ENCODE measurements at places on chromosomes 7 and 10.

- DNase-seq = no peak
These were observed 81.0 kb upstream of the SLF2 start for GRCh38 chr10:100831742-100832141.

DNA sequence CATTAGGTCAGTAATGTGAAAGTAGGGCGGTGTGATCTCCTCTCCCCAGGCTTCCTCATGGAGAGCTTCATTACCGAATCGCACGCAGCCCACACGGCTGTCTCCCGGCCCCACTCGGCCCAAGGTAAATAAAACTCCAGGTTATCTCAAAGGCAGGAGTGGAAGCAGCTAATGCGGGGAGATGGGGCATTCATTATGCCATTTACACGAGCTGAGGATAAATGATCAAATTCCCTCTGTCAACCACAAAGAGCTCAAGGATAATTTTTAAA lies 93.5 kb downstream of the ADARB2 start:
- no peak for DNase-seq

DNA sequence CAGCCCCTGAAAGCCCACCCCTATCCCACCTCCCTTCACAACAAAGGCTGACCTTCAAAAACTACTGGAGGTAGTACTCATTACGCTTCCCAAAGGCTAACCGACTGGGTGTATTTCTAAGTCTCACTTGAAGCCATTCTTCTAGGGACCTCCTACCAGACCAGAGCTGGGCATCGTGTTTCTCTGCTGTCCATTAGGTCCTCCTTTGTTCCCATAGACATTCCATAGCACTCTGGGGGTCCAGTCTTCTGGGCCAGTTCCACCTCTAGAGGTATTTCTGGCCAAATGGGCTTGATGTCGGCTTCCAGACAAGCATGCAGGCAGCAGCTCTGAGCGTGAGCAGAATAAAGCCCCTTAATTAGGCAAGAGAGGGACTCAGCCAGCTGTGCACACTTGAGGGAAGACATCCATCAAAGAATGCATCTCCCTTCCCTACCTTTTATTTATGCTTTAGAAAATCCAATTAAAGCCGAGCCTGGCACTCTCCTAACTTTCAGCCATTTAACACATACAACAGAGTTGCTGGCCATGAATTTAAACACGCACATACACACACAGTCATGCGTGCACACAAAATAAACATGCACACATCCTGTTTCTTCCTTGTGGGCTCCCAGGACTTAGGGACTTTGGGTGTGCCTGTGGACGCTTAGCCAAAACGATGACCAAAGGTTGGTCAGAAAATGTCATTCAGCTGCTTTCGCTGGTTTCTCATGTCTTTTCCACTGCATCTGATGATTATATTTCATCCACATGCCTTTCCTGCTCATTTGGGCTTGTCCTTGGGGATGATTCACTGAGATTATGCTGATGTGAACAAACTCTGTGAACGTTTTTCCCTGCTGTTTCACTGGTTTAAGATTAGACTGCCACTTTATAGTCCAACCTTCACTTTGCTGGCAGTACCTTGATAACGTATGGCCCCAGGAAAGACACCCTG lies 362.0 kb upstream of the NFE2L3 start:
- no peak for DNase-seq

GRCh38 chr10:74213019-74213418 lies 62.0 kb downstream of the ADK start:
- DNase-seq = no peak

DNA sequence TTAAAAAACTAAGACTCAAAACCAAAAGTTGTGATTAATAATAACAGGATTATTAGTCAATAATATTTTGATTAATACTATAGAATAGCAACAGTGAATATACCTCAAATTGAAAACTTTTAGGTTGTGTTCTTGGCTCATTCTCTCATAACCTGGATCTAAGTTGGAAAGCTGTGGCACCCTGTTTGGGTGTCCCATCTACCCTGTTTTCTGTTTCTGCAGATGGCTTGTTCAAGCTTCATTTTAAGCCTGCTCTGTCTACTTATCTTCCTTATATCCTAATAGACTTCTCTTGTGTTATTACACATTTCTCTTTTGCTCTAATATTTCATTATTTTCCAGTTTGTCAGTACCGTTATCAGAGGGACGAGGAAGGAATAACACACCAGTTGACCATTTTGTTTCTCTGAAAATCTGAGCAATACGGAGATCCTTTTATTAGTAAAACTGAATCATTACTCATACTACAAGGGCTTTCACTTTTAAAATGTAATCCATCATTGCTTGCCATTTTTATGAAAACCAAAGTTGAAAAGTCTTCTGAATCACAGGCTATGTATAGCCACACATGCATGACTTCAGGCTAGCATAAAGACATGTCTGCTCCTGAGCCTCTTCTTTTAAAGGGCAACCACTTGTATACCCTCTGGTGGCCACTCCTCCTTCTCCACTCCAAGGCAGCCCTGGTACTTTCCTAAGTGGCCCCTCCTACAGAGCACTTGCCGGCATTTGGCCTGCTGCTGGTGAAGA lies 22.3 kb downstream of the COX15 start:
- DNase-seq = no peak

- DNase-seq = no peak
These were observed 29.6 kb upstream of the ICA1 start for GRCh38 chr7:8291397-8292141.

DNA sequence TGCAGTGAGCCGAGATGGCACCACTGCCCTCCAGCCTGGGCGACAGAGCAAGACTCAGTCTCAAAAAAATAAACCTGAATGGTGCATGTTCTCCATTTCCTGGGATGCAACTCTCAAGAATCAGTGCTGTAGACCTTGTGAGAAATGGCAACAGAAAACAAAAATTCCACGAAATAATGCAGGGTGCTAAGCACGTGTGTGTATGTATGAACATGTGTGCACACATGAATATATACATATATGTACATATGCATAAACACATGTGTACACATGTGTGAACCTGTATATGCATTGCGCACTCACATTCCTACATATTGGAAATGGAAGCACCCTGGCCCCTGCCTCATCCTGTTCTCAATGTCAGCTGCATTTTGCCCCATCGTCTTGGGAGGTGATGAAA lies 548.5 kb downstream of the TCERG1L start:
- no peak for DNase-seq

GRCh38 chr7:155222573-155222972 lies 75.1 kb upstream of the INSIG1 start:
- DNase-seq = no peak

DNA sequence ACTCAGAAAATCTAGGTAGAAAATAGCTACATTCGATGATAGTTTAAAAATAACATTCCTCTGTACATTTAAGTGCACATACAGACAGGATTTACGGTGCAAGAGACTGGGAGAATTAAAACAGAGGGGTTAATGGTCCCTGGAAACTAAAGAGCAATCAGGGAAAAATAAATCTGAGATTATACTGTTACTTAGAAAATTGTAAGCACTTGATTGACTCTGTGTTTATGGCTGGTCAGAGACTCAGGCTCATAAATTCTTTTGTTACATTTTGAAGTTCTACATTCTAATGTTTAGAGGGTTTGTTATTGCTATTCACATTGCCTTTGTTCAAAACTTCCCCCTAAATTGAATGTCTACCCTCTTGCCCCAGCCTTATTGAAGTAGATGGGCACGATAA lies 54.4 kb downstream of the CDCA7L start:
- no peak for DNase-seq

DNA sequence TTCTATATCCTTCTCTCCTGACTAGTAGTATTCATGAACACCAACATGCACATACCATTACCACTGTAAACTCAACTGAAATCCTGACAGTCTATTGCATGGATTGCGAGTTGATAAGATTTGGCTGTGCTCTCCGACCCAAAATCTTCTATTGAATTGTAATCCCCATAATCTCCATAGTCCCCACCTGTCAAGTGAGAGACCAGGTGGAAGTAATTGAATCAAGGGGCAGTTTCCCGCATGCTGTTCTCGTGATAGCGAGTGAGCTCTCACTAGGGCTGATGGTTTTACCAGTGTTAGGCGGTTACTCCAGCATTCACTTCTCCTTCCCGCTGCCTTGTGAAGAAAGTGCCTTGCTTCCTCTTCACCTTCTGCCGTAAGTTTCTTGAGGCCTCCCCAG lies 261.8 kb downstream of the PHF14 start:
- no peak for DNase-seq

DNA sequence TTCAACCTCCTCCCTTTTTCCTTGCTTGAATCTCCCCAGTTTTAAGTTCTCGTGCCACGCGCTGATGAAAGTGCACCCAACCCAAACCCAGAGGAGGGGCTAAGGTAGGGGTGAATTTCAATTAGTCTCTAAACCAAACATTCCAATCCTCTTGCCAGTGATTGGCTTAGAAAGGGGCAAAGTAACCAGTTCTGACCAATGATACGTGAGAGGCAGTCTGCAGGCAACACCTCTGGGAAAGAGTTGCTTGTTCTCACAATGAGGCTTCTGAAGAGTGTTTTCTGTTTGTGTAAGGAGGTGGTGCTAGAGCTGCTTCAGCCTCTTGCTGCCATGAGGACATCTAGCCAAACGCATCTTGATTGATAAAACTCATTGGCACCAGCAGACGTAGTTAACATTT lies 21.8 kb downstream of the SLC35G1 start:
- DNase-seq = no peak

- DNase-seq = no peak
These were observed 1.3 kb downstream of the SERPINE1 start for GRCh38 chr7:101128040-101128834.

GRCh38 chr7:91759205-91759863 lies 121.2 kb downstream of the MTERF1 start:
- no peak for DNase-seq

DNA sequence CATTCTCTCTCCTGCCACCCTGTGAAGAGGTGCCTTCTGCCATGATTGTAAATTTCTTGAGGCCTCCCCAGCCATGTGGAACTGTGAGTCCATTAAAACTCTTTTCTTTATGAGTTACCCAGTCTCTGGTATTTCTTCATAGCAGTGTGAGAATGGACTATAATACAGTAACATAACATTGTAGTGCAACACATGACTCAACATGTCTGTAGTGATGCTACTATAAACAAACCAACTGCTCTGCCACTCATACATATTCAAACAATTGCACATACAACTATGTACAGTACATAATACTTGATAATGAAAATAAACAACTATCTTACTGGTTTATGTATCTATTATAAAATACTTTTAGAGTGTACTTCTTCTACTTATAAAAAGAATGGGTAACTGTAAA lies 7.1 kb downstream of the ATOH7 start:
- no peak for DNase-seq

GRCh38 chr10:47404937-47405336 lies 20.8 kb upstream of the ZNF488 start:
- DNase-seq = no peak

- no peak for DNase-seq
These were observed 178.0 kb downstream of the SRPK2 start for GRCh38 chr7:105210721-105211205.

DNA sequence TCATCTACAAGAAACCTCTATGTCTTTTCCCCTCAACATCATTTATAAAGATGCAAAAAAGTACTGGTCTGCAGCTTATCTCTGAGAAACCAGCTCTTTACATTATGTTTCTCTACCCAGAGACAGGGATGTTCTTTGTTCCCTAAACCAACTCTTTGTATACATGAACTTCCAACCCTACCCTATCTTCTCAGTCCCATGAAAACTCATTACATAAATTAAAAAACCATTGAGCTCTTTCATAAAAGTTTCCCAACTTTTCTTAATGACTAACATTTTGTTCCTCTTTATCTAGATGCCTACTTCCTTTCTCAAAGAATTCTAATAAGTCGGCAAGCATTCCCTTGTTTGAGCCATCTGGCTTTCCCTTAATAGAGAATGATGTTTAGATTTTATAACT lies 192.8 kb upstream of the AGK start:
- DNase-seq = no peak

DNA sequence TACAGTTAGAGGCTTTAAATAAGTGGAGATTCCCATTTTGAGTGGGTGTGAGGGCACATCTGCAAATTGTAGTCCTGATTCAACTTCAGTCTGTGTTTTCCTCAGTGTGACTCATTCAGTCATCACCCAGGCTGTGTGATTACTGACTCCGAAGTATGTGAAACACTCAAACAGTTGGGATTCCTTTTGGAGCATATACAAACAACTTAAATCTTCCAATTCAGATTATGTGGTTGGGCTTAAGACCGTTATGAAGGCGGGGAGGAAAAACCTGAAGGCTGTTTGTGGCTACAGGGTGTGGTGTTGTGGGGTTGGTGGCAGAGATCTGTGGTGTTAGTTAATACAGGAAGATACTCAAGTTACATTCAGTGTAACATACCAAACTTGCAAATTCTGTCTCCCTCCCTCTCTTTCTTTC lies 259.7 kb upstream of the FERD3L start:
- DNase-seq = no peak

GRCh38 chr7:117143580-117143979 lies 179.3 kb downstream of the WNT2 start:
- no peak for DNase-seq

DNA sequence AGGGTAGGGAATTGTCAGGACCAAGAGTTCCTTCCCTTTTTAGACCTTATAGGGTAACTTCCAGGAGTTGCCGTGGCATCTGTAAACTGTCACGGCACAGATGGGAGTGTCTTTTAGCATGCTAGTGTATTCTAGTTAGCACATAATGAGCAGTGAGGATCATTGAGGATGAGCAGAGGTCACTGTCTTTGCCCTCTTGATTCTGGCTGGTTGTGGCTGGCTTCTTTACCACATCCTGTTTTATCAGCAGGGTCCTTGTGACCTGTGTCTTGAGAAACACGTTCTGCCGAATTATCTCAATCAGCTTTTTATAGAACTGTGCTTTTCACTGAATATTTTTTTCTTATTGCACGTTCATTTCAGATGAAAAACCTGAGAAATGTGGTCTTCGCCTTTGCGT lies 41.5 kb downstream of the MINPP1 start:
- DNase-seq = no peak

All from activated CD8-positive, alpha-beta memory T cell treated with anti-CD3 and anti-CD28 coated beads for 1 hour (primary cell).